SW480 (cell line): ENCODE measurements at places on chromosomes 1 and 21.
A peak's percentile ranks its signal among the peaks of the same experiment; 100 is the strongest.

DNA sequence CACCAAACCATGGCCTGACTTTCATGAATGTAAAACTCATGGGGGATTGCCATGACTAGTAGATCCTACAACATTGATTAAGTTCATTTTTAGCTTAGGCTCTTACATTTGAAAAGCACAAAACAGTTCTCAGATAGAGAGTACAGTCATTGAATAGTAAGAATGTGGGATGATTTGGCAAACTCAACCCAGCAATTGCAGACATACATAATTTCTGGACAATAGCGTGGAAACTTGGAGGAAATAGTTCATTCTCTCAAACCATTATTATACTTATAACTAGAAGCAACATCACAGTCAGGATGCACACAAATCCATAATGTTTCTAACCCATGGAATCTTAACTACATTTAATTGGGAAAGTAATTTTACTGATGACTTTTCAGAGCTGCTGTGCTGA, 598.2 kb downstream of the LMO4 start:
- DNase-seq, result no peak

GRCh38 chr1:205777994-205778393, 2.7 kb upstream of the RAB29 start:
- no peak for DNase-seq

- no peak for DNase-seq
Measured at GRCh38 chr1:6209661-6210580, 4.0 kb downstream of the RNF207 start.

- DNase-seq, result no peak
Measured at GRCh38 chr1:225811622-225812487, 1.9 kb downstream of the EPHX1 start.

GRCh38 chr1:225155555-225155954, 226.1 kb downstream of the DNAH14 start:
- no peak for DNase-seq

DNA sequence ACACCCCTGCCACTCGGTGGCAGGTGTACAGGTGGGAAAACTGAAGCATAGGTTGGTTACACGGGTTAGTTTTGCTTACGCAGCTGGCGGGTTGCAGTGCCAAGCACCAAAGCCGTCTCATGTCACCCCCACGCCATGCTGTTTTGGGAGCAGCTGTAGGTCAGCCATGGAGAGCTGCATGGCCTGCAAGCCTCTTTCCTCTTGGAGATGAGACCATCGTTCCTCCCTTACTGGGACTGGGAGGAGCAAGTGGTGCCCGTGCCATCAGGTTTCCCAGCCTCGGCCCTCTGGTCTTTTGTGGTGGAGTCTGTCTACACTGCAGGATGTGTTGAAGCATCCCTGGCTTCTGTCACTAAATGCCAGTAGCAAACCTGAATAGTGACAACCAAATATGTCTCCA, 46.9 kb downstream of the AJAP1 start:
- no peak for DNase-seq

- no peak for DNase-seq
Measured at GRCh38 chr1:54304518-54304917, 101.7 kb downstream of the SSBP3 start.

GRCh38 chr1:243258731-243259130, 2.9 kb downstream of the SDCCAG8 start:
- no peak for DNase-seq

DNA sequence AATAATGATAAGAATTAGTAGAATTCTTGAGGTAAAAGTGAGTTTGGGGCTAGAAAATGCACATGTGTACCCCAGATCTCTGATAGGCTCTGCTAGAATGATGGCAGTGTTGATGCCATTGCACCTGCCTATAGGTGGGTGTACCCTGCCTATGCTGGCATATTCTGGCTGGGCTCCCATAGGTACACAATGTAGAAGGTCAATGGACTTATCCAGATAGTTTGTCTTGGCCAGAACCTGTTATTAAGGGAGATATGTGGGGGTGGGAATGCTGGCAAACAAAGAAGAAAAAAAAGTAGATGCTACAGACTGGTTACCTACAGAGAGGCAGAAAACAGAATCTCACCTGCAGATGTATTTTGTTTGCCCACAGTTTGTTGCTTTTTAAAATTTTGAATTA, 14.1 kb upstream of the KLHDC8A start:
- DNase-seq, result no peak

DNA sequence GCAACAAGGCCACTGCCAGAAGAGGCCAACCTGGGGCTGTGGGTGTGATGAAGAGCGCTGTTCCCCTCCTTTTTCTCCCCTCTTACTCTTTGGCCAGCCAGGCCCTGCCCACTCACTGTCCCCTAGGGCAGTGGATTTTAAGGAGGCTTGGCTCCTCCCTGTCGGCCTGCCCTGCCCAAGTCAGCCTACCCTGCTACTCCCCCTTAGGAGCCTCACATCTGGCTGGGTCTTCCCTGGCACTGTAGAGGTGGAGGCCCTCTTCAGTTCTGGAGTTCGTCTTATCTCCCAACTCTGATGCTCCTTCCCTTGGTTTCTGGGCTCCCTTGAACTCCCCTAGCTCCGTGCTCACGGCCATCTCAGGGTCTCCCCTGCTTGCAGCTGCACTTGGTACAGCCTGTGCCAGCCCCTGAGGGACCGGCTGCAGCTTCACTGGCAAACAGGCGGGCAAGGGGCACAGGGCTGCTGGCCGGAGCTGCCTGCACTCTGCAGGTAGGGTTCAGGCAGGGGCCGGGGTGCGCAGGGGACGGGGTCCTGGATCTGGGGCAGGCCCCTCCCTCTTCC, 4.0 kb downstream of the AMPD2 start:
- no peak for DNase-seq

GRCh38 chr1:44817771-44818495, 9.6 kb downstream of the BTBD19 start:
- no peak for DNase-seq

DNA sequence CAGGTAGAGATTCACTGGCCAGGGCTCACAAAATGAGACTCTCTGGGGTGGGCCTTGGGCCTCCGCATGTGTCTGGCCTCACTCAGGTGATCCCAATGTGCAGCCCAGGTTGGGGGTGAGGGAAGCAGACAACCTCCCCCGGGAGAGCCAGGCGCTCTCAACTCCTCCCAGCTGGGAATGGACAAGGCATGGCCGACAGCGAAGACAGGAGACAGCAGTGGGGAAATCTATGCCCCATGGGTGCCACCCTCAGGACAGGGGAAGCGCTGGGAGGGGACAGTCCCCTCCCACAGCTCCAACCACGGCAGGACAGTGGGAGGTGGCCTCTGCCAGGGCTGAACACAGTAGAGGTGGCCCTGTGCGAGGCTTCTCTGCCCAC, 47.7 kb downstream of the PRDM15 start:
- no peak for DNase-seq

DNA sequence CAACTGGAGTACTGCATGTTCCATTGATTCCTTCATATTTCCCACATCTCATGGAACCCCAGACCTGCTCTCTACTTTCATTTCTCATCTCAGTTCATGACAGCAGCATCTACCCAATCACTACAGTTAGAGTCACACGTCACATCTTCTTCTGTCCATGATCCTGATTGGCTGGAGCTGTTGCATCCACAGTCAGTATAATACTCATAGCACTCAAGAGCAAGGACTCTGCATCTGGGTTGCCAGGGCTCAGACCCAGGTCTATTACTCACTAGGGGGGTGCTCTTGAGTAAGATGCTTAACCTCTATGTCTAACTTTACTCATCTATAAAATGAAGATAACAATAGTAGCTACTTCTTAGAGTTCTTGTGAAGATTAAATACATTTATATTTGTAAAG, 4.4 kb upstream of the XPR1 start:
- DNase-seq, result no peak

GRCh38 chr1:232473324-232473723, 156.6 kb downstream of the SIPA1L2 start:
- DNase-seq, result no peak

DNA sequence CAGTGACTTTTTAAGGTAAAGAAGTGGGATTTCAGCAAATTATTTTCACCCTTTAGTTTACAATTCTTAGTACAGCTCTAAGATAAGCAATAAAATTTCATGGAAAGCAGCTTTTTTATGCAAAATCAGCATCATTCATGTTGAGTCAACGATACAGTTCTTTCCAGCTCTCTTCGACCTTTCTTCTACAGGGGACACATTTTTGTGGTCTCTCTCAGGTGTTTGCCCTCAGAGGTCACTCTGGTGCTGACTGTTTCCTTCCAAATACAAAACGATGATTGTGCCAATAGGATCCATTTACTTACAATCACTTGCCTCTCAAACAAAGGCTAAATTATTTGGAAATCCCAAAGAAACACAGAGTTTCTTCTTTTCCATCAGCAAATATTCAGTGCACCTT, 51.0 kb downstream of the PSMG1 start:
- peak; percentile 48 for DNase-seq

DNA sequence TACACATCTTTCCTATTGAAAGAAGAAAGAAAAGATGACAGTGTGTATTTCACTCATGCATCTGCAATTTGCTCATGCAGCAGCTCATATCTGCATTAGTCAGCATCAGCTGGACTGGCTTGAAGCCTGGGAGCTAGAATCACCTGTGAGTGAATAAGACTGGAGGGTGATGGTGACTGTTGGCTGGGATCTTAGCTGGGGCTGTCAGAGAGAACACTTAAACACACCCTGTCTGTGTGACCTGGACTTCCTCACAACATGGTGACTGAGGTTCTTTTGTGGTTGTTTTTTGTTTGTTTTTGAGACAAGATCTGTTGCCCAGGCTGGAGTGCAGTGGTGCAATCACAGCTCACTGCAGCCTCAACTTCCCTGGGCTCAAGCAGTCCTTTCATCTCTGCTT, 24.9 kb downstream of the KLHDC7A start:
- DNase-seq, result no peak

DNA sequence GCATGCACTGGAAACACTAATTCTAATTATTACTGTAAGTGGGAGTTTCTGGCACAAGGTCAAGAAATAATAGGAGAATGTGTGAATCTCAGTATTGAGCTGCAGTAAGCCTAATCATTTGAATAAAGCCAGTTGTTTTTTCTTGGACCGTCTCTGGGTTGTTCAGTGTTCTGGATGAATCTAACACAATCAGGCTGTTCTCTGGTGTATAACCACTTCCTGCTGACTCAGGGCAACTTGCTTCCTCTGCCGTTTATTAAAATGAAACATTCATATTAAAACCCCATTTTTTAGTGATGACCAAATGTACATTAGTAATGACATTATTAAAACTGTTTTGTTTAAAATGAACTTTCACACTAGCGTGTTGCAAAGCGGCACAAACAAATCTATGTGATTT, 273.1 kb upstream of the SNX7 start:
- peak; percentile 4 for DNase-seq

GRCh38 chr1:151222130-151222529, 23.8 kb downstream of the PIP5K1A start:
- no peak for DNase-seq

DNA sequence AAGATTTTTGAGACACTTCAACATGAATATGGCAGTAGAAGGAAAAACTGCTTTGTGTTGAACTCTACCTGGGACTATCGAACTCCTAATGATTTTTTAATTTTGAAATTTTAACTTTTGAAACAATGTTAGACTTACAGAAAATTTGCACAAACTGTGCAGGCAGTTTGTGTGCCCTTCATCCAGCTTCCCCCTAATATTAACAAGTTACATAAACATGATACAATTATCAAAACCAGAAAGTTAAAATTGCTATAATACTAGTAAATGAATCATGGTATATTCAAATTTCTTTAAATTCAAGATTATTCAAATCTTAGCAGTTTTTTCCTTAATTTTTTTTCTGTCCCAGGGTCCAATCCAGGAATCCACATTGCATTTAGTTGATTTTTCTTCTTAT, 278.9 kb downstream of the ADGRL2 start:
- no peak for DNase-seq

- no peak for DNase-seq
Measured at GRCh38 chr21:41559658-41560631, 52.0 kb upstream of the TMPRSS2 start.

DNA sequence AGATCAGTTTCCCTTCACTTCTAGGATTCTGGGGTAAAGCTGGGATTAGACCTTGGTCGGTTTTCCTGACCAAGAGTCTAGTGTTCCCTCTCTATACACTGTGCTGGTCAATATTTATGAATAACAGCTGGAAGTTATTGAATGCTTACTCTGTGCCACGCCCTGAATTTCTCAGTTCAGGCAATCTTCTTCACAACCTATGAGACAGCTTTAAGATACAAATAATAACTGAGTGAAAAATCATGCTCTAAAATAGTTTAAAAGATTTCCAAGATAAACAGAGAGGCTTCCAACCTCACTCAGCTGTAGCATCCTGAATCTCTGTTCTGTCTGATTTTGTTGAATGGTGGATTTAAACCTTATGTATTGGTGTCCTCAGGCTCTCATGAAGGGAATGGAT, 72.2 kb downstream of the GNG12 start:
- no peak for DNase-seq

GRCh38 chr1:68339505-68339904, 107.2 kb upstream of the WLS start:
- DNase-seq, result no peak

GRCh38 chr1:6113745-6114144, 66.4 kb downstream of the CHD5 start:
- DNase-seq, result no peak

DNA sequence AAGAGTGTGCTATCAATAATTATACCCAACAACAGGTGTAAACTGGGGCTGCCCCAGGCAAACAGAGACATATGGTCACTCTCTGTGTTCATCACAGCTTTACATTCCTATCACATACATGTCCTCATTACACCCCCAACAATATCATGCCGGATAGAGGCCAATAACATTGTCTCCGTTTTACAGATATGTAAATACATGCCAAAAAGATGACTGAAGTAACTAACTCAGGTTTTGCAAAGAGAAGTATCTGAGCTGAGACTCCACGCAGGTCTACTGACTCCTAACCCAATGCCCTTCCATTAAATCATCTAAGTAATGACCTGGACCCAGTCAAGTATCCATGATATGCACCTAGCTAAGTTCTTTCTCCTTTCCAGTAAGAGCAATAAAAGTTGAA, 55.0 kb downstream of the JAK1 start:
- DNase-seq, result no peak

GRCh38 chr1:94115254-94115899, 5.6 kb downstream of the ABCA4 start:
- DNase-seq, result no peak

- no peak for DNase-seq
Measured at GRCh38 chr1:18954270-18955071, 2.0 kb downstream of the IFFO2 start.

DNA sequence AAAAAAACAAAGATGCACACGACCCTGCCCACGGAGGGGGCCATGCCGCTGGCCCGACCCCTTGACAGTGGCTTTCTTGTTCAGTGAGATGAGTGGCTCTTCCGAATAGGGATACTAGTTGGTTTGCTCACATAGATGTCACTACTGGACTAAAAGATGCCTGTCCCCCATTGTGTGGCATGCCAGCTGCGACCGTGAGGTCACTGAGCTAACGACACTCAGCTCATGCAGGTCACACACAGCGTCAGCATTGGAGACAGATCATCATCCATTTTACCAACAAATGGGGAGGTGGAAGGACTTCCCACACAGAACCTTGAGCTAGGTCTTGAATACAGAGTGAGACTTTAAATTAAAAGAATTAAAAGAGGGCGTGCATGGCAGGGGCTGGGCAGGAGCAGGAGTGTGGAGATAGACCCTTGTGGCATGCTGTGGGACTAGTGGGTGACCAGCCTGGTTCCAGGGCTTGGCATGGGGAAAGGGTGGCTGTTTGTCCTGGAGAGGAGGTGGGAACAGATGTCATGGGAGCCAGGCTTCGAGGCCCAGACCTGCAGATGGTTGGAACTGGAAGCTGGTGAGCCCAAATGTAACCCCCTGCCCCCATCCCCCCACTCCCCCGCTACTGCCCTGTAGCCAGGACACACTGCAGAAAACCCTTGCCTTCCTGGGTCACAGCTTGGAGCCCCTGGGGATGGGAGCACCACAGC, 12.4 kb downstream of the SLC1A7 start:
- no peak for DNase-seq
